Germinal center (tissue), 1 donor: ENCODE measurements at places on chromosomes 4 and X.
A peak's percentile ranks its signal among the peaks of the same experiment; 100 is the strongest.

GRCh38 chr4:17095771-17096170 lies 197.3 kb upstream of the LDB2 start:
- no peak for DNase-seq

- DNase-seq, result no peak
Measured at GRCh38 chr4:113069212-113069892, 19.9 kb downstream of the ANK2 start.

GRCh38 chrX:139448996-139449395 lies 81.5 kb upstream of the F9 start:
- no peak for DNase-seq

DNA sequence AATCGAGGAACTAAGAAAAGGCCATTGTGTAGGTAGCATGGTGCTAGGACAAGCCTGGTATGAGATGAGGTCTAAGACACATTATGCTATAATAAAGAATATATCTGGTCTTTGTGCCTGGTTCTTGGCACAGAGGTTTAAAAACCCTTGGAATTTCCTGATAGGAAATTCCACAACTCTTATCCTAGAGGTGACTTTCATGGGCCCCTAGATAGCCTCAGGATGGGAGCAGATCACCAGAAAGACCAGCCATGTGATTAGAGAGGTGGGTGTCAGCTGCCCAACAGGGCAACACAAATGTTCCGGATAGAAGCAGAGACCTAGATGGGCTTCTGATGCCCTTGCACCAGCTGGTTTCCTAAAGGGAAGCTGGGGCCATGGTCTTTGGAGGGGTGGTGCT lies 107.2 kb downstream of the SCD5 start:
- no peak for DNase-seq

GRCh38 chrX:55007656-55008055 lies 7.5 kb downstream of the APEX2 start:
- DNase-seq, result no peak

GRCh38 chr4:25687773-25688172 lies 32.1 kb downstream of the SLC34A2 start:
- no peak for DNase-seq

- peak; percentile 10 for DNase-seq
Measured at GRCh38 chr4:38523524-38524448, 140.2 kb upstream of the KLF3 start.

DNA sequence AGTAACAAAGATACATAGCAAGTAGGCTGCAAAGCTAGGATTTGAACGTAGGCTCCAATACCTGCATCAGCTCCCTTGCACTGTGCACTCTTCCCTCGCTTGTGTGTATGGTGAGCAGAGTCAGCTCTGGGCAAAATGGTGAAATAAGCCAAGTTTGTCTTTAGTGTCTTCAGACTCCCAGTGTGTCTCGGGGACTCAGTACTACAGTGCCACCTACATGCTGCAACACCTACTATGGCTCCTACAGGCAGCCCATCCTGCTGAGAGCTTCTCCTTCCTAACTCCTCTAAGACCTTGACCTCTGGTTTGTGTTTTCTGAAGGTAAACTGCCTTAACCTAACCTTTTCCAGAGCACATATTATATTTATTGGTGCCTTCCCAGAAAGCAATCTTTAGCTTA lies 42.5 kb downstream of the RTL9 start:
- no peak for DNase-seq

GRCh38 chrX:24999511-24999910 lies 16.3 kb downstream of the ARX start:
- DNase-seq, result no peak

DNA sequence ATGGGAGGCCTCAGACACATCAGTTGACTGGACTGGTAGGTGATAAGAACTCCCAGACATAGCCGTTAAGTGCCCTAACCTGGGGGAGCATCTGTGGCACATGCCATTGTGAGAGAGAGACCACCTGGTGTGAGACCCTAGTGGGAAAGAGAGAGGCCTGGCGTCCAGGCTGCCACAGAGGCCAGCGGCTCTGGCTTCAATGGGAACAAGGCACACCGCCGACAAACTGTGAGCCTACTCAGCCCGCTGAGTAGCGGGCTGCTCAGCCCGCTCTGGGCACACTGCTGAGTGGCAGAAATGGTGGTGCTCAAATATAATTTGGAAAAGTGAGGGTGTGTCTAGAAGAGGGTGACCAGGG lies 34.0 kb downstream of the PHKA2 start:
- DNase-seq, result no peak
